GM12878 (cell line): ENCODE measurements at places on chromosomes 4 and X. TPM values are rescaled to one million over a fixed set of nuclear protein-coding genes. Genes with fewer than 3 reads are reported as not detected.

PNMA5 gene
- polyA plus RNA-seq = not detected in 2 replicates

GPR119 gene
- polyA plus RNA-seq = not detected in 2 replicates

MCUB gene
- 51.2 and 57.5 TPM in 2 replicates for polyA plus RNA-seq

HSFX4 gene
- 0.15 and 0.21 TPM in 2 replicates for polyA plus RNA-seq

FAM53A gene
- polyA plus RNA-seq = 0.12 TPM in 1 of 2 replicates, not detected in the other

CXCL13 gene
- polyA plus RNA-seq = not detected in 2 replicates

MFAP3L gene
- polyA plus RNA-seq = not detected in 2 replicates

ZNF41 gene
- polyA plus RNA-seq = 7.6 and 8.8 TPM in 2 replicates

OPHN1 gene
- polyA plus RNA-seq = not detected in 2 replicates

IL13RA2 gene
- polyA plus RNA-seq = not detected in 2 replicates

CDX4 gene
- polyA plus RNA-seq = not detected in 2 replicates

RASGEF1B gene
- 0.06 and 0.24 TPM in 2 replicates for polyA plus RNA-seq

SPANXC gene
- polyA plus RNA-seq = not detected in 2 replicates

SLC7A11 gene
- polyA plus RNA-seq = 1.8 and 2.2 TPM in 2 replicates

PPEF2 gene
- not detected in 2 replicates for polyA plus RNA-seq

GLRA2 gene
- not detected in 2 replicates for polyA plus RNA-seq

CD40LG gene
- polyA plus RNA-seq = not detected in 2 replicates

FAM133A gene
- polyA plus RNA-seq = not detected in 2 replicates

ZNF157 gene
- polyA plus RNA-seq = not detected in 2 replicates

CFAP47 gene
- polyA plus RNA-seq = 0.04 TPM in 1 of 2 replicates, not detected in the other

MSX1 gene
- polyA plus RNA-seq = 0.12 and 0.20 TPM in 2 replicates

MCF2 gene
- polyA plus RNA-seq = 0.06 and 0.08 TPM in 2 replicates

AR gene
- polyA plus RNA-seq = 0.09 TPM in 1 of 2 replicates, not detected in the other

BCORL1 gene
- polyA plus RNA-seq = 1.3 and 1.4 TPM in 2 replicates

HTR2C gene
- not detected in 2 replicates for polyA plus RNA-seq

NPY1R gene
- not detected in 2 replicates for polyA plus RNA-seq

ITGB1BP2 gene
- 0.82 and 1.3 TPM in 2 replicates for polyA plus RNA-seq

S100G gene
- polyA plus RNA-seq = 0.33 TPM in 1 of 2 replicates, not detected in the other

SPARCL1 gene
- not detected in 2 replicates for polyA plus RNA-seq

PDLIM3 gene
- 0.43 TPM in 1 of 2 replicates, not detected in the other for polyA plus RNA-seq

SMIM10L2A gene
- not detected in 2 replicates for polyA plus RNA-seq

ANXA10 gene
- not detected in 2 replicates for polyA plus RNA-seq

HTN1 gene
- not detected in 2 replicates for polyA plus RNA-seq
